ENCODE measurements at places on chromosomes 7 and 10.

DNA sequence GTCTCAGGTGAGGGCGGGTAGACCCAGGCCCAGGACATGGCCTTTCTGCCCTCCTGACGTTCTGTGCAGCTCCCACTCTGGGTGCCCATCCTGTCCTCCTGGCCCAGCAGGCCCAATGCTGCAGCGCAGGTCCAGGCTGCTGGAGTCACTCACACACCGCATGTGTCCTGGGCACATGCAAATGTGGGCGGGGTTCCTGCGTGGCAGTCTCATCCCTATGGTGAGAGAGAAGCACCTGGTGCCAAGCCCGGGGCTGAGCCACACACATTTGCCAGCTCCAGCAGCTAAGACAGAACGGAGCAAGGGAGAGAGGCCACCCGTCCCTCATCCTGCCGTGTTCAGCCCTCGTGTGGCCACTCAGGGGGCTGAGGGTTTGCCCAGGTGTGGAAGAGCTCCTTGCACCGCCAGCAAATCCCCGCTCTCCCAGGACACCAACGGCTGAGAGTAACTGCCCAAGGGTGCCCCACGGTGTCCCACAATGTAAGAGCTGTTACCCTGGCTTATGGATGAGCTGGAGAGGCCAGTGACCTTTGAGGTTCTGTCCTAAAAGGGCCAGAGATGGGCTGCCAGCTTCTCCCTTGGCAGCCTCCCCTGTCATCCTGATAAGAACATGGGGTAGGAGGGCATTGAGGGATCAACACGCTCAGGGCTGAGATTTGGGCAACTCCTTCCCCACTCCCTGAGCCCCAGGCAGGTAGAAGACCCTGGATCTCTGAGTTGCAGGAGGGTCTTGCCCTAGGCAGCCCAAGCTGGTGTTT lies 4.4 kb downstream of the FUOM start:
- no peak for DNase-seq

DNA sequence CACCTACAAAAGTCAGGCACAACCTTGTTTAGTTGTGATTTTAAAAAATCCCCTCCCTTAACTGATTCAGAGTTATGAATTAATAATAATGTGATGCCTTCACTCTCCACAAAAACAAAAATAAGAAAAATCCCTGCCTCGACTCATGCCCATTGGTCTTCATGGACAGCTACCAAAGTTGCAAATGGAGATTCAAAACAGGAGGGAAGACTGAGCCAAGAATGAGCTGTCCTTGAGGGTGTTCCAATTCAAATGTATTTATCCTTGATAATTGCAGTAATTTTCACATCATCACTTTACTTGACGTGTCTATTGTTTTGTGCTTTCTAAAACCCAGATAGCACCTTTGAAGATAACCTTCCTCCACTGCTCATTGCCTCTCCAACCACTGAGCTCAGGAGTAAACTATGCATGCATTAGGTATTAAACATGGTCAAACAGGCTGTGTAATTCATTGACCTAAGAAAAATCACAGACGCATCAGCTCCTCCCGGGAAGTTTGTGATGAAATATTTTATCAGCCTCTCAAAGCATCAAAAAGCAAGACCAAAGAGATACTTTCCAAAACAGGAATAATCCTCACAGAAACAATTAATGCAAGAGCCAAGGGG lies 712.7 kb upstream of the IGFBP3 start:
- no peak for DNase-seq

GRCh38 chr7:36232971-36233550 lies 80.0 kb downstream of the EEPD1 start:
- no peak for DNase-seq

- DNase-seq: peak; percentile 25
Observed at GRCh38 chr10:45249978-45250693, 65.3 kb downstream of the OR13A1 start.

- DNase-seq: no peak
Observed at GRCh38 chr10:13776861-13777311, 190.1 kb downstream of the PRPF18 start.

DNA sequence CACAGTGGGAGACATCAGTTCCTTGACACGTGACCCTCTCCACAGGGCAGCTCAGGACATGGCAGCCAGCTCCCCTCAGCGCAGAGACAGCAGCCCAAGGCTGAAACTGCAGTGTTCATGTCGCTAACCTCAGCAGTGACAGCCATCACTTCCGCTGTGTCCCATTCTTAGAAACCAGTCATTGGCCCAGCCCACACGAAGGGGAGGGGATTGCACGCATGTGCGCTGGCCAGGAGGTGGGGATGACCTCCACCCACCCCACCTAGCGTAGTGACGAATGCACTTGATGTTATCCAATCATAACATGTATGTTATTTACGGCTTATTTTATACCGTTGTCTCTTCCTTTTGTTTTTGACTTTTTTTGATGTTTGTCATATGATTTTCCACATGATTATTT lies 36.9 kb upstream of the EGFR start:
- DNase-seq: no peak

DNA sequence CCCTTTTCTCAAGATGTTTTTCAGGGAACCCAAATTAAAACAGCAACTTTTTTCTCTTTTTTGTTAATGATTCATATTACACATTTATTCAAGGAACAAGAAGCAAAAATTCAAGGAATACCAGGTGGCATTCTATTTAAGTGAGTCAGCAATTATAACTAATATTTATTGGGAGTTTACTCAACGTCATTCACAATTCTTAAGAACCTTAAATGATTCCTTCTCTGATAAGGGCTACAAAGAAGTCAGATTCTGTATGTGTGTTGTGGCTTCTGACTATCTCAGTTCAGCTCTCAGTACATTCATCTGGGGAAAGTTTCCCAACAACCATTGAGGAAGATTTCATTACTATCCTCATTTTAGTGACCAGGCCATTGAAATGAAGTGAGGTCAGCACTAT lies 470.7 kb upstream of the AKR1E2 start:
- DNase-seq: no peak

GRCh38 chr10:99285881-99286280 lies 43.3 kb upstream of the CNNM1 start:
- DNase-seq: no peak

DNA sequence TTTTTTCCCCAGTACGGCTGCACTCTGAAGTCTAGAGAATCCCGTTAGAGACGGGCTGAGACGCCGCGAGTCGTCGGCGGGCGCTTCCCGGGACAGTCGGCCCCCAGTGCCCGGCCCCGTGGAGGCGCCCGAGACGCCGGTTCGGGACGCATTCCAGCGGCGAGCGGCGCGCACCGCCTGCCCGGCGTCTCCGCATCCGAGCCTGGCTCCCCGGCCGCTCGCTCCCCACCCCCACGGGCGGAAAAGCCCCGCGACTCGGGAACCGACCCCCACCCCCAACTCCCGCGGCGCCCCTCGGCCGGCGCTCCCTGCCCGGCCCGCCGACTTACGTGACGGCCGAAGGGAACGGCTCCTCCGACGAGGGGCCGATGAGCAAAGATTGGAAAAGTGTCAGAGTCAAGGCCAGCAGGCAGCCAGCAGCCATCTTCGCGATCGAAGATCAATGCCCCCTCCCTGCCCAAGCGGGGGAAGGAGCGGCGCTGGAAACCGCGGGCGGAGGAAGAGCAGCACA lies 486 bp downstream of the CACNA2D1 start:
- DNase-seq: peak; percentile 57

DNA sequence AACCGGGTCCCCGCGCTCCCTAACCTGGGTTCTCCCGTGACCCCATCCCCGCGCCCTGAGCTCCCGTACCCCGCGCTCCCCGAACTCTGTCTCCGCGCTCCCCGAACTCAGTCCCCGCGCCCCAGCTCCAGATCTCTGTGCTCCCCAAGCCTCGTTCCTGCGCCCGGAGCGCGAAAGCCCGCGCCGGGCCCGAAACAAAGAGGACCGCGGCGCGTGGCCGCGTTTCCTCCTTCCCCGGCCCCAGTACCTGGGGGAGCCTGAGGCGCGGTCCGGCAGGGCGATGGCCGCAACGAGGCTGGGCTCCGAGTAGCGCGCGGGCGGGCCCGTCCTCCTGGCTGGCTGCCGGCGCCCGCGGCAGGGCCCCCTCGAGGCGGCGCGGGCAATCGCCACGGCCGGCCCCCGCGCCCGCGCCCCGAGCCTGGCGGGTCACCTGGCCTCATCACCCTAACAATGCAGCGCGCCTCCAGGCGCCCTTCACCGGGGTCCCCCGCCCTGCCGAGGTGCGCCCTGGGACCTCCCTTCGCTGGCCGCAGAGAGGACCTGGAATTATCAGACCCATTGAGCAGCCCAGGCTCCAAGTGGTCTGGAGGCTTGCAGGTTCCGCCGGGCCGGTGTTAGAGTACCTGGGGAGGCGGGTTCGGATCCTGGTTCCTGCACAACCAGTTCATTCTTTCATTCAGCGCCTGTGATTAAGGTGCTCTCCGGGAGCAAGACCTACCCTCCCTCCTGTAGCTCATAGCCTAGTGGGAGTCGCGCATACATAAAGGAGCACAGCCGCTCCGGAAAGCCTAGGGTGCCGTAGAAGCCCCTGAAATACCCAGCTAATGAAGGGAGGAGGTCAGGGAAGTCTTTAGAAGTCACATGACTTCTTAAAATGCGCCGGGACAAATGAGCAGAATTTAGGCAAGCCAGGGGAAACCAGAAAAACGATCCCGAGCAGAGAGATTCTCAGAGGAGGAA lies at the start of gene TNS3:
TSS of gene TNS3 (minus strand) at position 308 of the 960 bp plus-strand sequence. CDS start 142,475 bp downstream, outside the sequence.
- DNase-seq: peak; percentile 69

- no peak for DNase-seq
Observed at GRCh38 chr10:17764142-17764541, 12.1 kb downstream of the TMEM236 start.

GRCh38 chr7:151046603-151047573 lies 1.4 kb upstream of the ASIC3 start:
- no peak for DNase-seq

- no peak for DNase-seq
Observed at GRCh38 chr10:60662917-60663614, 115.2 kb upstream of the CDK1 start.

- DNase-seq: no peak
Observed at GRCh38 chr7:121755286-121755685, 117.7 kb upstream of the PTPRZ1 start.

DNA sequence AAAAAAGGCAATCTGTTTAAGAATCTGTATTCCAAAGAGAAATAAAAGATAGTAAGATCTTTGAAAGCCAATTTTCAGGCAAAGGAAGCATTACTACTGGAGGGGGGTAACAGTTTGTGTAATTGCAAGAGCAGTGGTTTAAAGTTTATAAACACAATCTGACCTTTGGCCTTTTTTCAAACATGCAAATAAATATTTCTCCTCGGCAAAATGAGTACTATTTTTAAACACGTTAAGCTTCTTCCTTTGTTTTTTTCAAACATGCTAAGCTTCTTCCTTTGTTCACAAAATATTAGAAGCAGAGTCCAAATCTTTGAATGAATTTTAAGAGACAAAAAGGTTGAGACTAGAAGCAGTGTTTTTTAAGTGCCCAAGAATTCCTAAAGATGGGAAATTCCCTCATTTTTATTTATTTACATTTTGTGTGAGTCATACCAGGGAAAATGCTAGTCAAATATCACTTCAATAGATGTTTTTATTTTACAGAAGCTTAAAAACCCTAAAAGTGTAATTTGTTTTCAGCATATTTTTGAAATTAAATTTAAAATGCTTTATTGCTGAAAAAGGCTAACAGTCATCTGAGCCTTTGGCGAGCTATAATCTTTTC lies 229.3 kb downstream of the GPR37 start:
- no peak for DNase-seq

- no peak for DNase-seq
Observed at GRCh38 chr10:100828738-100829096, 83.3 kb downstream of the PAX2 start.

GRCh38 chr10:69636626-69637605 lies 6.9 kb downstream of the FAM241B start:
- DNase-seq: no peak

- DNase-seq: no peak
Observed at GRCh38 chr7:4607311-4607729, 74.8 kb upstream of the FOXK1 start.

DNA sequence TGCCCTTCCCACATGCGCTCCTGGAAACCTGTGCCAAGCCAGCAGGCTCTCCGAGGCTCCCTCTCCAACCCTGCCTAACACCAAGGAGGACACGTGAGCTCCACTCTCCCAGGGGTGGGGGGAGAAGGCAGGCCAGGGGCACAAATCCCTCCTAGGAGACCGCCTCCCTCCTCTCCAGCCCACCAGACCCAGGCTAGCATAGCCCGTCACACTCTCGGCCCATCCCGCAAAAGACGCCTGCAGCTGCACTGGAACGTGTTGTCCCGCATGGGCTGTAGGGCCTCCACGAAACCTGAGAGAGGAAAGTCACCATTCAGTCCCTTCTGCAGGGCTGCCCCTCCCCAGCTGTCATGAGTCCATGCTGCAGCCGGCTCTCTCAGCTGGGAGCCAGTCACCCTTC lies 126.3 kb downstream of the MAD1L1 start:
- no peak for DNase-seq

- no peak for DNase-seq
Observed at GRCh38 chr7:14021069-14021468, 31.6 kb upstream of the ETV1 start.

DNA sequence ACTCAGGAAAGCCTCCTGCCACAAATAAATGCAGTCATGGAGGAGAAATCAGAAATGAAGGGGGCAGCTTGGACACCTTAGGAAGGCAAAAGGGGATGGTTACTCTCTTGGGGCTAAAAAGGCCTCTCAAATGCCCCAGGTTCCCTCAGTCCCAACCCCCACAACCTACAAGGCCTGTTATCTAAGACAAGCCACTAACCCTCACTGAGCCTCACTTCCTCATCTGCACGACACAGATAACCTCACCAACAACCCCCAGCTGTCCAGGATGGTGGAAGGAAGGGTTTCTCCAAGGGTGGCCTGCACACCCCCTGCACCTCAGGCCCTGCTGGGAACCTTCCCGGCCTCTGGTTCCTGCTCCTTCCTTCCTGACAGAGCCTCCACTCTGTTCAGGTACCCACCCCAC lies 29.2 kb downstream of the SORBS1 start:
- DNase-seq: no peak

- DNase-seq: no peak
Observed at GRCh38 chr7:130393841-130394411, 13.6 kb downstream of the CPA1 start.

DNA sequence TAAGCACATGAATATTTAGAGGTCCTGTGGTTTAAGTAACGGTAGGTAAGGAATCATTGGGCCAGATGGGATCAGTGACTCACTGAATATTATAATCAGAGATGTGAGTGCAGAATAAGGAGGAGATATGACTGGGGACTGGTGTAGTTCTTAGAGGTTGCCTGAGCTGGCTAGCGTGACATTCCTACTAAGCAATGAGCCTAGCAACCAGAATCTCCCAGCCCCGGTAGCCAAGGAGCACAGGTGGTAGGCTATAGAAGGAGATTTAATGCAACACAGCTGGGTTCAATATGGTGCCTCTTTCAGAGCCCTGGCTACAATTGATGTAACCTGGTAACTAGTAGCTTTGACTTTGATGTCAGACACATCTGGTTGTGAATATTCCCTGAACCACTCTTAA lies 641.6 kb downstream of the AUTS2 start:
- DNase-seq: no peak

Data from HEK293T (cell line).